Suppressor macrophage treated with lipopolysaccharide for 4 hours (primary cell): ENCODE measurements at places on chromosomes 3 and 15.
A peak's percentile ranks its signal among the peaks of the same experiment; 100 is the strongest.

DNA sequence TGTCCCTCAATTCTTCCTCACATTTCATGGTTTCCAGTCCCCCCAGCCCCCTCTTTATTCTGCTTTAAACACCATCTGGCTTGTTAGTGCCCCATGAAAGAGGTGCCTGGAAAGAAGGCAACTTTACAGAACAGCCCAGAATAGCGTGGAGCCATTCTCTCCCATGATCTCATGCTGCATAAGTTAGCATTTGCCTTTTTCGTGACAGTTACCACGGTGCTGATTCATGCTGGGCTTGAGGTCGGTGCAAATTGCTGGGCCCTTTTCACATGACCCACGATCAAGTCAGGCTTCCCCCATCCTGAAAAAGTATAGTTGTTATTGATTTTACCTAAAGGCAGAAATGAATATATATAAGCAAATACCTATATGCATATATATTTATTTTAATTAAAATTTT lies 29.6 kb downstream of the SQOR start:
- peak; percentile 69 for DNase-seq

DNA sequence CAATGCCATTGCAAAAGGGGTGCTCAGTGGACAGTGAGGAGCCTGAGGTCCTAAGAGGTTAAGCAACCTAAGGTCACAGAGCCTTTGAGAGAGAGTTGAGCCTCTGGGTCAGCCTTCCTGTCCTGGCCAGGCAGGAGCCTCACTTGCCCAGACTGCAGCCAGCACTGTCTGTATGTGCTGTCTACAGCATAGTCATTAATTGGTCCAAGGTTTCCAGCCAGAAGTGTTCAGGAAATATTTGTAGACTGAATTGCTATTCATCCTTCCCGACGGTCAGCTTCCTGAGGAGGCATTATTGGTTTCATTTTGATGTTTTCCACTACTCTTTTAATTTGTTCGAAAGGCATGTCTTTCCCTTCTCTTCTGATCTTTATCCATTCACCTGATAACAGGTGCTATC lies 8.1 kb downstream of the SEC13 start:
- no peak for DNase-seq

DNA sequence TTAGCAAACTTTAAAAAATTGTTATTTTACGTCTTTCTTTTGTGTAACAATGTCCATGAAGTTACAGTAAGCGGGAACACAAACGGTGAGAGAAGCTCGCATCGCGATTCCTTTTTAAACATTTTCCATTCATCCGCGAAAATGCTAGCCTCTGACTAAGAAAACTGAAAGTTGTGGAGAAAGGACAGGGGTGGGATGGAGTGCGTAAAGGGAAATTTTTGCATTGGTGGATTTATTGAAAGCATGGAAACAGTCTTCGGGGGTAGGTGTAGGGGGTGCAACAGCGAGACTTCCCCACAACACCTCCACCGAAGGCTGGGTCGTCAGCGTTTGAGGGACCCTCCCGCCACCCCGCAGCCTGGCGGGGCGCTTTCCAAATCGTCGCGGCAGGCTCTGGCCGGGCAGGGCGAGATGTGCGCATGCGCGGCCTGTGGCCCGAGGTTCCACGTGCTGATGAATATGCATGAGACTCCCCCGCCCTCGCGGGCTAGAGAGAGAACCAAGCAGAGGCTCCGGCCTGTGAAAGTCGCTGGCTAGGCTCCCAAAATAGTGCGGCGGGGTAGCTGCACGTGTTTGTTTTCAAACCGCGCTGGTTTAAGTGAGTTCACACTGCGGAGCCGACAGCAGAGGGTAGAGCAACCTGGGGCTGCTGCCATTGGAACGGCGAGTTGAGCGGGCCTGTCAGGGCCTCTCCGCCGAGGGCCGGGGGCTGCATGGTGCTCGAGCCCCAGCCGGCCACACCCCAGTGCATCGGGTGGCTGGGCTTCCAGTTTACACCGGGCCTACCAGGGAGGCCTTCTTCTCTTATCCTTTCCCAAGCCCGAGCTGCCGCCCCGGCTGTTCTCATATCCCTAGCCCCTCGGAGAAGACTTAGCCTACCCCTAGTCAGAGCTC lies 9.9 kb downstream of the ZIC1 start:
- no peak for DNase-seq

DNA sequence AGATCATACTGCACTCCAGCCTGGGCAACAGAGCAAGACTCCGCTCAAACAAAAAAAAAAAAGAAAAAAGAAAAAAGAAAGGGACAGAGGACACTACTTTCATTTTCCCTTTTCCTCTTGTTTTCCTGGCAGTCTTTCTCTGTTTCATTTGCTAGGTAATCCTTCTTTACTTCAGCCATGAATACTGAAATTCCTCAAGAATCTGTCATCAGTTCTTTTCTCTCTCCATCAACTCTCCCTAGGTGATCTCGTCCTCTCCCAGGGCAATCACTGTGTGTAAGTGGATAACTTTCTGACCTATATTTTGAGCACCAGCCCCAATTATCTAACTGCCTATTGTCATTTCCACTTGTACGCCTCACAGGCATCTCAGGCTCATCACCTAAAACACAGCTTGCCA lies 51.5 kb downstream of the TTC23 start:
- no peak for DNase-seq

- peak; percentile 64 for DNase-seq
Observed at GRCh38 chr3:136075811-136076210, 110.3 kb downstream of the PPP2R3A start.

DNA sequence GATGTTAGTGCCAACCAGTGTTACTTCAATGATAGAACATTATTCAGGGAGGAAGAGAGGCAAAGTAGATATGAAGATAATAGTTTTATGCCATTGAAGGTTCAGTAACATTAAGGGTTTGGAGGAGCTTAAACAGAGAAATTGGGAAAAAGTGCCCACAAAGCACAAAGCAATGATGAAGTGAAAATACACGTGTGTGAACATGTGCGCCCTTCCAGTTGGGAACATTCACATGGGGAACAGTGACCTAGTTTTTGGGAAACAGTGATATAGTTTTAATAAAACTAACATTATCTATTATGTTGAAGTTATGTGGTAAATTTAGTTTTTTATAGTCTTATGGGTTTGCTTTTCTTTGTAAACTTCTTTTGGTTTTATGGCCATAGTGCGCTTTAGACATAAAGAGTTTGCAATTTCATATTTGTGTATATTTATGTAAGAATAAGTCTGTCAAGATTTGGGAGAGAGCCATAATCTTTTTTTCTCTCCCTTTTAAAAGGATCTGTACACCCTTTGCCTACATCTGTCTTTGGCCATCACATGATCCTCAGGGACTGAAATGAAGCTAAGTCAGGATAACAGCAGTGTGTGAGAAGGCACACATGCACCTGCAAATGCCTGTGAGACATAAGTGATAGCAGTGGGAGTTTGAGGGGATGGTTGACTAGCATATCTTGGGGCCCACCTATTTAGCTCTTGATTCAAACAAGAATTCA lies 450.3 kb upstream of the THRB start:
- no peak for DNase-seq

GRCh38 chr3:57919987-57920386 lies 88.2 kb upstream of the FLNB start:
- peak; percentile 2 for DNase-seq

DNA sequence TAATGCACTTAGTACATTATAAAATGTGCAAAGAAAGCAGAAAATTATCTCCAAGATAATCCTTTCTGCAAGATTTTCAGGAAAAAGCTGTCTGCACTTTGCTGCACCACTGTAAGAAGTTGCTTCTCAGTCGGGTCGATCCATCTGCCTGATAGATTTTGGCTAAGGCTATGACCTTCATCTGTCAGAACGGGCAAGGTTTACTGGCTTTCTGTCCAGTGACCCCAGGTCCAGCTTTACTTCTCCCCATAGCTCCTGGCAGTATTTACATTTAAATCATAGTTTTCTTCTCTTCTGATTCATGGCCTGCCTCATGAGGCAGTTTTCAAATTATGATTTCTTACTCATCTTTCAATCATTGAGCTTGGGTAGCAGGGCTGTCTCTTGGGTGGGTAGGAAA lies 422.7 kb downstream of the EPHB1 start:
- no peak for DNase-seq

GRCh38 chr3:117567906-117568305 lies 858.3 kb downstream of the TUSC7 start:
- DNase-seq = peak; percentile 11

GRCh38 chr15:66747886-66748707 lies 46.1 kb downstream of the SMAD6 start:
- DNase-seq = no peak

- no peak for DNase-seq
Observed at GRCh38 chr3:25151903-25152295, 276.2 kb upstream of the RARB start.

GRCh38 chr3:188581792-188582191 lies 427.8 kb downstream of the LPP start:
- DNase-seq = peak; percentile 51

DNA sequence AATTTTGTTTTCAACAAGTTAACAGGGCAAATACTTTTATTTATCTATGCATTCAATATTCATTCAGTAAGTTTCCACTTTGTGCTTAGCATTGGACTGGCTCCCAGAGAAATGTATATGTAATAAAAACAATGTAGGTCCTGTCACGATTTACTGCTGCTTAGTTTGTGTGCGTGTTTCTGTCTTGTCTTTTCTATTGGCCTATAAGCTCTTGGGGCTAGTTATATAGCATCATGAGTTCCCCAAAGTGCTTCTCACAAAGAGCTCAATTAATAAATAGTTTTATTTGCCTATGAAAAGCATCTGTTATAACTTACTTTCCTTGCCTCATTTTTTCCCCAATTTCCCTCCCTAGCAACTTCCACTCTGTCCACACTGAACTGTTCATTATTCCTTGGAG lies 666.7 kb upstream of the NAALADL2 start:
- DNase-seq = no peak

DNA sequence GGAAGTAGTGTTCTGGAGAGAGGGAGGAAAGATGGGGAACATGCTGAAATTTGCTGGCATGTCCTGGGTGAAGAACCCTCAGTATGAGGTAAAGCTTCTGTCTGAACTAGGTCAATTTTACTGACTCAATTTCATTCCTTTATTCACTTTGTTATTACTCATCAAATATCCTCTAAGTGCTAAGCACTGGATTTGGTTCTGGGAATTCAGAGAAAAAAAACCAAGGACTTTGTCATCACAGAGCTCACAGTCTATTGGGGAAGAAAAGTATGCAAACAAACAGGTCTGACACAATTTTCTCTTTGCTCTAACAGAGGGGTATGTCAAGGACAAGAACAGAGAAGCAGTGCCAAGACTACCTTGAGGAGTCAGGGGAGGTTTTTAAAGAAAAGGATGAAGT lies 68.0 kb downstream of the TFG start:
- DNase-seq = no peak

DNA sequence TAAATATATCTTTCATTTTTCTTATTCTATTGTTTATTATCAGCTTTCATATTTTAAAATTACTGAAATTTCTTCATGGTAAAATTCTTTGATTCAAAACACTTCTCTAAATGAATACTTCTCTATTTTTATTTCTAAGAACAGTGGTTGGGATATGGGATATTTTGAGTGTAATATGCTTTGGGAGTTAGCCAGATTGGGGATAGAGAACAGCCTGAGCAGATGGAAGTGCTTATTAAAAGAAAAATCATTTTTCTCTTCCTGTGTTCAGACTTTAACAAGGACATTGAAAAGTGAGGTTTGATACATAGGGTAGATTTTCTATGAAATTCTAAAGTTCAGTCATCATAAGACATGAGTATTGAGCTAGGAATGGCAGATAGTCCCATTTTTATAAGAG lies 84.8 kb downstream of the COL6A5 start:
- DNase-seq = no peak

- no peak for DNase-seq
Observed at GRCh38 chr15:40464595-40465185, 6.1 kb upstream of the CHST14 start.

GRCh38 chr3:126956361-126956760 lies 26.6 kb upstream of the PLXNA1 start:
- no peak for DNase-seq

DNA sequence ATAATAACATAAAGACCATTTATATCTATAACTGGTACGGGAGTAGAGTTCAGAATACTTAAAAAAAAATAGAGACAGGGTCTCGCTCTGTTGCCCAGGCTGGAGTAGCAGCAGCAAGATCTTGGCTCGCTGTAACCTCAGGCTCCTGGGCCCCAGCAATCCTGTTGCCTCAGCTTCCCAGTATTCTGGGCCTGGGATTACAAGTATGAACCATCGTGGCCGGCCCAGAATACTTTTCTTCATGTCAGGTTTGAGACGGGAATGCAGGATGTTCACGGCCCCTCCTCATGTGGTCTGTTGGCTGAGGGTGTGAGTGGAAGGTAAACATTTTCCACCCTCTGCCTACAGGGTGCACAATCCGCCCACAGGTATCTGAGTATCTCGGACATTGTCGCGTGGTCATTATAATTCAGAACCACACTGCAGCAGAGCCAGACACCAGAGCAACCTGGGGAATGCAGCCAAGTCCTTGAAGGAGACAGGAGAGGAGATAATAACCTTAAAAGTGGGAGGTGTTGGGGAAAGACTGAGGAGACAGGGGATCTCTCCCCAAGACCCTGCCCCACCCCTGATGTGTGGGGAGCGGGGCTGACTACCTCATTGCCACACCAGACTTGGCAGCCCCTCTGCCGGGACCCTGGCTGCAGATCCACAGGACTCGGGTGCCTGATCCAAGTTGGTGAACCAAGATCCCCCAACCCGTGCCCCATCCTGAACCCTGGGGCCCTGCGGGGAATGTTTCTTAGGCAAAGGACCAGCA lies 106.8 kb downstream of the ADCY5 start:
- no peak for DNase-seq

GRCh38 chr3:197124713-197125112 lies 95.1 kb upstream of the MELTF start:
- no peak for DNase-seq

- DNase-seq = no peak
Observed at GRCh38 chr3:81245501-81245900, 515.9 kb downstream of the GBE1 start.

DNA sequence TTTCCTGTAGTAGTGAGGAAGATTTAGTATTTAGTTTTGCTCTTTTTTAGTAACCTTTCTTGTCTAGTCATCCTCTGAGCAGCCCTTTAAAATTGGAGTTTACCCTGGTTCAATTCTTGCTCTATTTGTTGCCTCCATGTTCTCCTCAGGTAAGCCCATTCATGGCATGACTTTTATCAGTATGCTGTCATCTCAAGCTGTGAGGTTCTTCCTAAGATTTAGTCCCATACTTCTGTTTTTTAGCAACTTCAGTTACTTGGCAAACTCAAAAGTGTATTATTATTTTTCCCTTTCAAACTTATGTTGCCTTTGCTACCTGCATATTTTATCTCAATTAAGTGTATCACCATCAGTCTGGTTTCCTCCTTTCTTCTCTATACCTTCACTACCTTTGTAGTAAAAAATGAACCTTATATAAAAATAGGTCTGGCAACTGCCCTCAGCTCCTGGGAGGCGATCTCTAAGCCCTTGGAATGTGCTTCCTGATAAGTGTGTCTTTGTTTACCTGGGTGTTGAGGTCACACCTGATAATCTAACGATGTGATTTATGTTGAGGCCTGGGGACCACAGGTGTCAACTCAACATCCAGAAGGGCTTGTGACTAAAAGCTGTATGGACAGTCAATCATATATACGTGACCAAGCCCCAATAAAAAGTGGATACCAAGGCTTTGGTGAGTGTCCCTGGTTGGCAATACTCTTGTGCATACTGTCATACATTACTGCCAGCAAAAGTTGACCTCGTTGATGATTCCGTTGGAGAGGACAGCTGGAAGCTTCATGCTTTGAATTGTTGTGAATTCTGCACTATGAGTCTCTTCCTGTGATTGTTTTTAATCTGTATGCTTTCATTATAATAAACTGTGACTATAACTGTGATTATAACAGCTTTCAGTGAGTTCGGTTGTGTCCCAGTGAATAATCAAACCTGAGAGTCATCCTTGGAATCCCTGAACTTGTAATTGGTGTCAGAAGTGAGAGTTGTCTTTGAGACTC lies 3.9 kb downstream of the NSUN3 start:
- no peak for DNase-seq

- peak; percentile 49 for DNase-seq
Observed at GRCh38 chr3:17626395-17626794, 116.0 kb downstream of the TBC1D5 start.
